ENCODE measurements at places on chromosomes 6 and 20. TPM values are rescaled to one million over a fixed set of nuclear protein-coding genes. Genes with fewer than 3 reads are reported as not detected.

Gene ADTRP
- 9.2 TPM for total RNA-seq

Gene TMEM63B
- 14.5 TPM for total RNA-seq

Gene TMEM244
- total RNA-seq = not detected

Gene INSM1
- 0.47 TPM for total RNA-seq

Gene CLVS2
- total RNA-seq = not detected

Data from T-helper 1 cell treated with Interleukin-12 subunit alpha and Interleukin-12 subunit beta and Interleukin-4 antibody, amounts not matched to agents 30 ng/mL and 1 ng/mL, for 36 hours (primary cell).